ENCODE measurements at places on chromosomes 1 and 21.
A peak's percentile ranks its signal among the peaks of the same experiment; 100 is the strongest.

GRCh38 chr1:18868801-18869424 lies 9.5 kb upstream of the TAS1R2 start:
- no peak for DNase-seq

GRCh38 chr1:28190996-28191645 lies 14.6 kb upstream of the PTAFR start:
- DNase-seq: no peak

- DNase-seq: no peak
These were observed 401.7 kb upstream of the PROX1 start for GRCh38 chr1:213585959-213586586.

DNA sequence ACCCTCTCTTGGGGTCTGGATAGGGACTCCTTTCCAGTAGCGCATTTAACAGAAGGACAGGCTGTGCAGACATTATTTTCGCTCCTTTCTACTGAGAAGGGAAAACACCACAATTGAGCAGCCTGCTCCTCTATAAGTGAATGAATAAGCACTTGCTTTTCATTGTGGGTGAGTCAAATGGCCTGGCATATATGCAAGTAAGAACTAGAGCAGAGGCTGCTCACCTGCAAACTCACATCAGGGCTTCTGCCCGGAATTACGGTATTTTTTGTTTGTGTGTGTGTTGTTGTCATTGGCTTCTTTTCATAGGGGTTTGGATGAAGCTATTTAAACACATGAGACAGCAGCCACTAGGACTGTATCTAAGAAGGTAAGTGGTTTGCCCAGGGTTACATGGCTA lies 200.1 kb upstream of the CAMK1G start:
- no peak for DNase-seq

DNA sequence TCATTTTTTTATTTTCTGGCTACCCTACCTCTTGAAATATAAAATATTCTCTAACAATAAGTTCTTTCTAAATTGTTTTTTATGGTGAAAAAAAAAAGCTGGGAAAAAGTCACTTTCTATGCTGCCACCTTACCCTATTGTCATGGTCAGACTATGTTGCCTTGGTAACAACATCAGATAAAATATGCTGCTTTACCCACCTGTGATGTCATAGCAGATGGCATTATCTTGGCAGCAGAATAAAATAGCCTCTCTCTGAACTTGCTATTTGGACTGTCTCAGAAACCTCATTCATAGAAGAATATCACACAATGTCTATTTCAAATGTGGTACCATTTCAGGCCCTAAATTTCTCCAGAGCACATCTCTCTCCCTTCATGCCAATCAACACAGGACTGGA lies 69.6 kb upstream of the SGIP1 start:
- no peak for DNase-seq

- DNase-seq: peak; percentile 42
These were observed 3.0 kb downstream of the LYST start for GRCh38 chr1:235863699-235864093.

GRCh38 chr1:87292684-87293493 lies 35.8 kb upstream of the LMO4 start:
- peak; percentile 66 for DNase-seq

DNA sequence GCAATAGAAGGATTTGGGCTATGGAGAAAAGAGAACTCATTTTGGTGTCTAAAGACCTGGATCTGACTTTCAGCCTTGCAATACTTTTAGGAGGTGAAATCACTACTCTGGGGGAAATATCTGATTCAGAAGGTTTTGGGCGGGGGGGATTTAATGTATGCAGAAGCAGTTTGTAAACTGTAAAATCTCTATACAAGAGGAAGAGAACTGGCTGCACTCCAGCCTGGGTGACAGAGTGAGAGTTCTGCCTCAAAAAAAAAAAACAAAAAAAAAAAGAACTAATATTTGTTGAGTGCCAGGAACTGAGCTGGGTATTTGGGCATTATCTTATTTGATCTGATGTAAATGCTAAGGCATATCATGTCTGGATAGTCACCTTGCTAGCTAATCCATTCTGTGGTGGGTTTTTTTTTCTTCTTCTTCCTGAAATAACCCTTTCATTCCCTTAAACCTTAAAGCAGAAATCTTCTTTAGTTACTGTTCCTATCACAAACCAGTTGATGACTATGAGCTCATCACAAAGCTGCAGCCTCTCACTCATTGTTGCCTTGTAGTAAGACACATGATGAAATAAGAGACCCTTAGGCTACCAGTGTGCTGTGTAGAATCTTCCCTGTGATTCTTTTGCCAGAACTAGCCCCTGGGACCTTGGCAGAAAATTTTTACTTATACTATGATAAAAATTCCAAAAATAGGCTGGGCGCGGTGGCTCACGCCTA lies 35.6 kb upstream of the SLC16A1 start:
- peak; percentile 69 for DNase-seq

- no peak for DNase-seq
These were observed 310.1 kb downstream of the BRINP2 start for GRCh38 chr1:177480741-177481305.

DNA sequence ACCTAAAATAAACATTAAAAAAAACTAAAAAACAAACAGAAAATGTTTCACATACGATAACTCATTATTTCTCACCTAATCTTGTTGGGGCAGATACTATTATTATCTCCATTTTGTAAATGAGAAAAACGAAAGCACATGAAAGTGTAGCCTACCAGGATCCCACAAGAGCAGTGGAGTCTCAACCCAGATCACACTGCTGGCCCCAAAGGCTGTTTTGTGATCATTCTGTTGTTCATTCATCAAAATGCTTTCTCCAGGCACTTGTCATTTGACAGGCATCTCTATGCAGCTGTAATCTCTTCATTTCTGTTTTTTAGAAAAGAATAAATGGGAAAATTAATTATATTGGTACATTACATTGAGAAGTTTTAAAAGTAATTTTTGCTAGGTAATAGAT lies 67.5 kb downstream of the AK5 start:
- DNase-seq: no peak
